NCI-H1436 treated with DMSO at 0.1 percent for 48 hours (cell line): ENCODE measurements at places on chromosomes 7 and 10.

- DNase-seq, result no peak
These were observed 18.9 kb upstream of the DNAJC1 start for GRCh38 chr10:22022257-22023032.

DNA sequence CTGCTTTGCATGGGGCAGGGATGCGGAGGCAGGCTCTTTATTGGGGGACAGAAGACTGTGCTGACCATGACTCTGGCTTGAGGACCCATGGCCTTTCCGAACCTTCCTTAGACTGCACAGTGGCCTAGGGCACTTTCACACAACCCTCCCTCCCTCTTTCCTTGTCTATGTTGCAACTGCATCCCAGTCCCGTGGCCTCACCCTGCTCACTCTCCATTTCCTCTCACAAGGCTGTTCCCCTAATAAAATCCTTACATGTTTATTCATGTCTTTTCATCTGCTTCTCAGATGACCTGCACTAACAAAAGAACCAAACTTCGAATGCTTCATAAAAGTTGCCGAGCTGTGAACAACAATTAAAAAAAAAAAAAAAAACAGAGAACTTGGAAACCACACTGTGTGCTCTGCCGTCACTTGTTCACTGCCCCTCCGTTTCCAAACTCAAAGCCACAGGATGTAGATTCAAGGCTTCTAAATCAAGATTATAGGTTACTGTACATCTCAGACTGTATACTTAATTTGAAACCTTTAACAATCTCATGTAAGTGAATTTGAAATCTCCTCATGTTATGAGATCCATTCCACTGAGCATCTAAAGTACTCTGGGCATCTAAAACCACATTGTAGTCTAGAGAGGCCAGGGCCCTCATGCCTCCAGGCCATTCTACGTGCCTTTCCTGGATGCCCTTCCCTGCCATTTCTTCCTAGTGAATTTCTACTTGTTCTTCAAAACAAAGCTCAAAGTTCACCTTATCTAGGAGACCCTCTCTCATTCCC is 265.9 kb downstream of the SNX13 start:
- DNase-seq, result no peak

DNA sequence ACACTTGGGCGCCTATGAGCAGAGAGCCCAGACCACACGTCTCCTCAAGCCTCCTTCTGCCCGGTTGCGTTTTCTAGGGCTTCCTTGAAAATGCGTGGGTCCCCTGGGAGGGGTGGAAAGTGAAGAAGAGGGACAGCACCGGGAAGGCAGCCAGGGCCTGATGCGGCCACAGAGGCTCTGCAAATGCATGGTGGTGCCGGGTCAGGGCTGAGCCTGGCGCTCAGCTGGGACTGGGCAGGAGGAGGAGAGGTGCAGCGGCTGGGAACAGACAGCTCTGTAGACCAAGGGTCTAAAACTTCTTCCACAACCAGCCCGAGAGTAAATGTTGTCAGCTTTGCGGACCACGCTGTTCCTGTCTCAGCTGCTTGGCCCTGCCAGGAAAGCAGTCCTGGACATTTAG is 1.6 kb downstream of the DPYSL4 start:
- DNase-seq, result no peak

DNA sequence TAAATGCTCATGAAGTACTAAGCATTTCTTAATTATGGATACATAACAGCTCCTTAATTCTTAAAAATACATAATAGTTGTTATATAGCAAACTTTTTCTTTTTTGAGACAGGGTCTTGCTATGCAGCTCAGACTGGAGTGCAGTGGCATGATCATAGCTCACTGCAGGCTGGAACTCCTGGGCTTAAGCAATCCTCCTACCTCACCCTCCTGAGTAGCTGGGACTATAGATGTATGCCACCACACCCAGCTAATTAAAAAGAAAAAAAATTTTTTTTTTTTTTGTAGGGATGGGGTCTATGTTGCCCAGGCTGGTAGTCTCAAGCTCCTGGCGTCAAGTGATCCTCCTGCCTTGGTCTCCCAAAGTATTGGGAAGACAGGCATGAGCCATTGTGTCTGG is 30.9 kb downstream of the IRF5 start:
- no peak for DNase-seq

- no peak for DNase-seq
These were observed 624.8 kb downstream of the GRID1 start for GRCh38 chr10:85741626-85742300.

DNA sequence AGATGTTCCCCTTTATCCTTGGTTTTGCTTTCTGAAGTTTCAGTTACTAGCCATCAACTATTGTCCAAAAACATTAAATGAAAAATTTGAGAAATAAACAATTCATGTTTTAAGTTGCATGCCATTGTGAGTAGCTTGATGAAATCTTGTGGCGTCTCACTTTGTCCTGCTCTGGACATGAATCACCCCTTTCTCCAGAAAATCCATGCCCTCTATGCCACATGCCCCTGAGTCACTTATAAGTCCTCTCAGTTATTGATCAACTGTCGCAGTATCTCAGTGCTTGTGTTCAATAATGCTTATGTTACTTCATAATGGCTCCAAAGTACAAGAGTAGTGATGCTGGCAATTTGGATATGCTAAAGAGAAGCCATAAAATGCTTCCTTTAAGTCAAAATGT is 208.0 kb upstream of the FERD3L start:
- no peak for DNase-seq

GRCh38 chr10:133045556-133046389 is 42.0 kb upstream of the ADGRA1 start:
- DNase-seq, result no peak

- DNase-seq, result no peak
These were observed 18.6 kb downstream of the GNAT3 start for GRCh38 chr7:80493121-80493849.

DNA sequence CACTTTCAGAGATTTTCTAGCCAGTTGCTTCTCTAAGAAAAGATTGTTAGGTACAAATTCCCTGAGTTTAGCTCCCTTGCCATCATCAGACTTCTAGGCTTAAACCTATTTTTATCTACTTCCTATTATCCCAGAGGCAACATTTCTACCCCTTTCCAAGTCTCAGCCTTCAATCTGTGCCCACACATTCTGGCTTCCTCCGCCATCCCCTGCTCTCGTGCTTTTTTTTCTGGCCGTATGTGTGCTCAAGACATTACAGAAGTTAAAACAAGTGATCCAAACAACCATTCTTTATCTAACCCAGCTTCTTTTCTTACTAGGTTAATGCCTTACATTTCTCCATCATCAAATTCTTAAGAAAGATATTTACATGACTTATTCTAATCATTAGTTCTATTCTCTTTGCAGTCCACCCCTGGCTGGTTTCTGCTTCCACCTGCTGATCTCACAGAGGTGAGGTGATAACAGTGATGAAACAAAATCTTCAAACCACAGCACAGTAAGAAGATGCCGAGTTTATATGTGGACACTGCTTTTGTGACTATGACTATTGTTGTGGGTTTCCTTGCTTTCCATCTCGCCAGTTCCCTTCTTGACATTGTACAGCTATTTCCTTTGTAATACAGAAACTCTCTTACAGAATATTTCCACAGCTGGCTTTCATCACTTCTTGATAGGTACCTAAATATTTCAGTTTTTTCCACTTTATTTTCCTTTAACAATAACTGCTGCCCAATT is 18.3 kb upstream of the CDK6 start:
- DNase-seq, result no peak

DNA sequence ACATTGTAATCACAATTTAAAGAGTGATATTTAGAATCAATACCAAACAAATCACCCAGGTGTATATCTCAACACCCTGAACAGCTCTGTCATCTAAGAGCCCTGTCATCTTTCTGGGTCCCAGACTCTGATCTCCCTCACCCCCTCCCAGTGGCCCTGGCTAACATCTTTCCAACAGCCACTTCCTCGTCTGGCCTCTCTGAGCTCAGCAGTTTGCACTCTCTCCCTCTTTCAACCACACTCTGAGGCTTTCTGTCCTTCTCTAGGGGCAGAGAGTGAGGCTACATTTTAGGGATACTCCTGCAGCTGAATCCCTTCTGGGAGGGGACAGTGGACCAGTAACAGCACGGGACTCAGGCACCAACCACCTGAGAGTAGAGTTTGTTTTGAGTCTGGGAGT is 17.1 kb upstream of the PRRT4 start:
- DNase-seq, result no peak

GRCh38 chr7:57404967-57405421 is 45.0 kb upstream of the ZNF716 start:
- no peak for DNase-seq

DNA sequence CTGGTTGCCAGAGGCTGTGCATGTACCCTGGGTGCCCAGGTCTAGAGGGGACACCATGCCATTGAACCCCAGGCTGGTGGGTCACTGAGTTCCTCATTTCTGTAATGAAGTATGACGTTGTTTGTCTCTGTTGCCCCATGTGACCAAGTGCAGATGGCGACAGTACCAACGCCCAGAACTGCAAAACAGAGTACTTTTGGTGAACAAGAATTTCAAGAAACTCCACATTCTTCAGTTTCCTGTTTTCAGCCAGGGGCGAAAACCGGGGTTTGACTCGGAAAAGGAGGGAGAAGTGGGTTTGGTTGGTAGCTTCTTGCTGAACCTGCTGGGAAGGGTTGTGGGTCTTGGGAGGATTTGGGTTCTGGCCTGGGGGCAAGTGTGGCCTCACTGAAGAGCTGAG is 18.2 kb downstream of the CYP17A1 start:
- no peak for DNase-seq

- no peak for DNase-seq
These were observed 173.4 kb downstream of the IMMP2L start for GRCh38 chr7:111388912-111389311.

DNA sequence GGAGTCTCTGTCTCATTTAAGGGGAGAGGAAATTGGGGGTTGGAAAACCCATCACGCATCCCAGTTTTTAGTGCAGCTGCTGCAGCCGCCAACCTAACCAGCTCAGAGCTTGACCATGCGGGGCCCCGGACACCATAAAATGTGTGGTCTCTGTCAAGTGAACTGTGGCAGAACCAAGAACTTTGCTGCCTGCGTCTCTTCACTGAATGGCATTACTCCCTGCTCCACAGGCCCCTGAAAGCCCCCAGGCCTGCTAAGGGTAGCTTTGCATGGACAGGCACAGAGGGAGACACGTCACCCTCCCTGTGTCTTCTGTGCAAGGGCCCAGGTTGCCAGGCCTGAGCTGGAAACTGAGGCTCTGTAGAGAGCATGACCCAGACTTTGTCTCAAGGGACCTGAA is 144.6 kb upstream of the GPR26 start:
- DNase-seq, result no peak

GRCh38 chr7:91780521-91780920 is 100.0 kb downstream of the MTERF1 start:
- DNase-seq, result no peak

DNA sequence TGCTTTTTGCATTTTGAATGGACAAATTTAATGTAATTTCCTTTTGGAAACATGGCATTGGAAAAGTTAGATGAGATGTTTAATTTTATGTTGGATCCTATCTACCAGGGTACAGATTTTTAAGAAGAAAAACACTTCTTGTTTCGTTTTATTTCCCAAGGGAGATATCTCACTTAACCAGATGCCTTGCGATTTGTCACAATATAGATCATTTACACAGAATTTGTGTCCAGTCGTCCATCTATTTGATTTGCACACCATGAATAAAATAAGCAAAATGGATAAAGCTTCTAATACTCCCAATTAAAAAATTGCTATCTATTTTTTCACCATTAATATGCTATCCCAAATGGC is 25.7 kb downstream of the HDAC9 start:
- DNase-seq, result no peak

DNA sequence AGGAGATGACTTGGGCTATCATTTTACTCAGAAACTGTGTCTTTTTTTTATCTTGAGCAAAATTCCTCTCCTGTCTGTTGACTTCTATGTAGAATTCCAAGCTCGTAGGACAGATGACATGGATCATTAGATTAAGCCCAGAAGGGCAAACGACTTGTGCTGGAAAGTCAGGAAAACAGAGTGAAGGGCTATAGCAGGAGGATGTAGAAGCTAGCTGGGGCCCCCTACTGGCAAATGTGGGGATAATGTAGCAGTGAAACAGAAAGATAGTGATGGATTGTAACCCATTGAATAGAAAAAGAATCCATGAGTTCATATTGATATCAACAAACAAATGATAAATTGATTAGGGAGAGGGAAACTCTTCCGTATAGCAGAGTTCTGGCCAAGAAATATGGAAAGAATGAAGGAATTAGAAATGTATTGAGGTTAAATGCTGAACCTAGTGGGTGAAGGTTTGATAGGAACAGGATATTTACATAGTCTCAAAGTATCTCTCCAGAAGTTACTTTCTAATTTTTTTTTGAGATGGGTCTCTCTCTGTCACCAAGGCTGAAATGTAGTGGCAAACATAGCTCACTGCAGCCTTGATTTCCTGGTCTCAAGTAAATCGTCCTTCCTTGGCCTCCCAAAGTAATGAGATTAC is 103.6 kb downstream of the LYZL1 start:
- DNase-seq, result no peak

- no peak for DNase-seq
These were observed 103.2 kb upstream of the TNS3 start for GRCh38 chr7:47685151-47685550.

- DNase-seq, result no peak
These were observed 356.4 kb downstream of the ANKRD7 start for GRCh38 chr7:118580743-118581382.

DNA sequence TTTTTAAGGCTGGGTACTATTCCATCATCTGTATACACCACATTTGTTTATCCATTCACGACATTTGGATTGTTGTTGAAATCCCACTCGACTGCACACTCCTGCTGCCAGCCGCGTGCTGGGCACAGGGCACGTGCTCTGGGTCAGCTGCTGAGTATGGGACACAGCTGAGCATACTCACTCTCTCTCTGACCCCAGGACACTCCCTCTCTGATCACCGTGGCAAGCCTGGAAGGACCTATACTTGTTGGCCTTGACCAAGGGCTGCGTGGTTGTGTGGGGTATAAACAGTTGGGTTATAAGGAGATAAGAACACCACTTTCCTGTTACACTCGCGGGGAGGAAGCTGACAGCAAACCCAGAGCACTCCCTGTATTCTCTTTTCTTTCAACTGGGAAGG is 153.0 kb upstream of the RHEB start:
- DNase-seq, result no peak

DNA sequence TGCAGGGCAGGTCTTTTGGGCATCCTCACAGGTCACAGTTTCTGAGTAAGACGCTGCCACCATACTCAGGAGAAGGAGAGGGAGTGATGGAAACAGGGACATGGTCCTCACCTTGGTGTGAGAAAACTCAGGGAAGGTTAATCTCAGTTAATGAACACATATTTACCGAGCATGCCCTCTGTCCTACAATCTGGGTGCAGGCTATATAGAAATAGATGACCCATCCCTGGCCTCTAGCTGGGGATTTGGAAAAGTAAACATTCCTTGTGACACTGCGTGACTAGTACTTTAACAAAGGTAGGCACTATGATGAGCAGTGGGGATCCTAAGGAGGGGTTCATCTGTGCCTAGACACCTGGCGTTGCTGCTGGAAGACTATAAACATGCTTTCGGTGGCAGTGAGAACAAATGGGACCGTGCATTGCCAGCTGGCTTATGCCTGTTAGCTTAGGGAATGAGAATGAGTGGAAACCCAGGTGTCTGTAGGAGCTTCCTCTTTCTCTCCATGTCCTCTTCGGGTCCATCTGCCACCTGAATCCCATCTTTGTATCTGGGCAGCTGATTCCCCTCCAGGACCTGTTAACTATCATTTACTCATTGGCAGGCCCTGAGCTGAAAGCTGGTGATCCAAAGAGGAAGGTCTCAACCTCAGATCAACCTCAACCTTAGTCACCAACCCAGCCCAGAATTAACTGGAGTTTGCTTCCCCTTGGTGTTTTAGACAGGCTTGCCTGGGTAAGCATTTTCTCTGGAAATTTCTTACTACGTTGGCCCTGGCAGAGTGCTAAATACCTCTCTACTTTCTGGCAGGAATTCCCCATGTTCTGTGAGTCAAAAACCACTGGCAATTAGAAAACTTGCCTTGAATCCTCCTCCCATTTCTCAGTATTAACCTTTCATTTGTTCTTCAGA is 794 bp downstream of the MBL2 start:
- no peak for DNase-seq
